ENCODE measurements at places on chromosomes 1 and 21.

DNA sequence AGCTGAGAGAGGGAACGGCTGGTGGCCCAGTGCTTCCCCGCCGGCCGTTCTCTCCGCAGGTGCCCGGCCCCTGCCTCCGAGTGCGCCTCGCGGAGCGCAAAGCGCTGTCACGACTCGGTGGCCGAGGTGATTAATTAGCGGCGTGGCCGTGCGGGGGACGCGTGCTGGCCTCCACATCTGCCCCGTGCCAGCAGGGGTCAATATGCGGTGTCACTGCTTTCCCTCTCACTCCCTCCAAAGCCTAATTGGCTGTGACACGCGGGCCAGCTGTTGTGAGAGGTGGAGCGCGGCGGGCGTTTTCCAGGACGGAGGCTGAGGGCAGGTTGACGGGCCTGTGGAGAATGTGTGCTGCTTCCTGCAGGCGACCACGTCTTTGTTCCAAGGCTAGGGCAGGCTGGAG, 239.0 kb downstream of the LMX1A start:
- DNase-seq: no peak

- no peak for DNase-seq
Observed at GRCh38 chr1:180198196-180198595, 31.9 kb upstream of the LHX4 start.

DNA sequence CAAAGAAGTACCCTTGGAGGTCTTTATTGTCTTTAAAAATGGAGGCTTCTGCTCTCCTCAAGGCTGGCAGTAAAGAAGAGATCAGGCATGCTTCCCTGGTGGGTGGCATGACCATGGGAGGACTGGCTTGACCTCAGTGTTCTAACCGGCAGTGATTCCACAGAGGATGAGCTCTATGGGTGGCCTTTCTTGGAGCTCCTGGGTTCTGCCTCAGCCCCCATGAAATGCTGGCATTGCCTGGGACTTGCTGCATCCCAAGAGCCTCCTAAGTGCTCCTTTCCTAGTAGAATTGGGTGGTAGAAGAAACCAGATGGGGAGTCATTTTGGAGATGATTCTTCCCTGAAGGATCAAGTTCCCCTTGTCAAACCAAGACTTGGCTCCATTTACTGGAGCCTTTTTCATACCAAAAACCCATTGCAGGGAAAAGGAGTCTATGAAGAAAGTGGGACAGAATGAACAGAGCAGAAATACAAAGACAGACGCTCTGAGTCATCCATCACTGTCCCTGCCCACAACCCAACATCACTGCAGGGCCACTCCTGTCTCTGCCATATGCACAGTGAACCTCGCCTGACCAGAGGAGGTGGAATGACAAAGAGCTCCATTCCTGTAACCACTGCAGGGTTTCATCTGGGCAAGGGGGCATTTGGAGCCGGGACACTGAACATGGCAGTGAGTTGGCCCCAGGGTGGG, 42.4 kb downstream of the RIMS3 start:
- no peak for DNase-seq

DNA sequence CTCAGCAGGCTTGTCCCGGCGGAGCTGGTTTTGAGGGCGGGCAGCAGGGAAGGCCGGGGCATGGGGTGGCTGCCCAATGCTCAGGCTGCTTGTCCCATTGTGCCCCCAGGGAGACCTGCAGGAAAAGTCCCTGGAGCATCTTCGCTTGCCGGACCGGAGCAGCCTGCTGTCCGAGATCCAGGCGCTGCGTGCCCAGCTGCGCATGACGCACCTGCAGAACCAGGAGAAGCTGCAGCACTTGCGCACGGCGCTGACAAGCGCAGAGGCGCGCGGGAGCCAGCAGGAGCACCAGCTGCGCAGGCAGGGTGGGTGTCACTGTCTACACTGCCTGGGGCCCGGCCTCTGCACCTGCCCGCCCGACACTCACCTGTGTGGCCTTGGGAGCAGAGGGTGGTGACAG, 30.4 kb upstream of the DIP2A start:
- DNase-seq: no peak

GRCh38 chr1:113937146-113937545, 8.0 kb downstream of the HIPK1 start:
- DNase-seq: no peak

DNA sequence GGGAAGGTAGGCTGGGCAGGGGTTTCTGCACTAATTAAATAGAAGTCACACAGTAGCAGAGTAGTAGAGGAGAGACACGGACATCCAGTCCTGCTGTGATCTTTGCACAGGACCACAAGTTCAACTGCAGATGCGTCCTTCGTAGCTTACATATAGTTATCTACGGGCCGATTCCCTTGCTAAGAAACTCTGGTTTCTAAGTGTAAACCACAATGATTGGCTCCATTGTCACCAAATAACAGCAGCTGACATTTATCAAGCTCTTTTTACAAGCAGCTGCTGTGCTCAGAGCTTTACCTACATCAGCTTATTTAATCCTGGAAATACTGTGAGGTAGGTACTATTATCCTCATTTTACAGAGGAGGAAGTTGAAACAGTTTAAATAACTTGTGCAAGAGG, 3.1 kb downstream of the SLC45A3 start:
- DNase-seq: no peak

- DNase-seq: peak; percentile 14
Observed at GRCh38 chr1:240691909-240692705, 80.2 kb upstream of the GREM2 start.

GRCh38 chr1:77796695-77797405, 17.4 kb downstream of the MIGA1 start:
- no peak for DNase-seq

GRCh38 chr1:234206651-234207284, 166.5 kb upstream of the COA6 start:
- peak; percentile 83 for DNase-seq
